ENCODE measurements at places on chromosomes 1 and 21.

GRCh38 chr1:220768126-220768601, 18.5 kb upstream of the MTARC1 start:
- no peak for DNase-seq

DNA sequence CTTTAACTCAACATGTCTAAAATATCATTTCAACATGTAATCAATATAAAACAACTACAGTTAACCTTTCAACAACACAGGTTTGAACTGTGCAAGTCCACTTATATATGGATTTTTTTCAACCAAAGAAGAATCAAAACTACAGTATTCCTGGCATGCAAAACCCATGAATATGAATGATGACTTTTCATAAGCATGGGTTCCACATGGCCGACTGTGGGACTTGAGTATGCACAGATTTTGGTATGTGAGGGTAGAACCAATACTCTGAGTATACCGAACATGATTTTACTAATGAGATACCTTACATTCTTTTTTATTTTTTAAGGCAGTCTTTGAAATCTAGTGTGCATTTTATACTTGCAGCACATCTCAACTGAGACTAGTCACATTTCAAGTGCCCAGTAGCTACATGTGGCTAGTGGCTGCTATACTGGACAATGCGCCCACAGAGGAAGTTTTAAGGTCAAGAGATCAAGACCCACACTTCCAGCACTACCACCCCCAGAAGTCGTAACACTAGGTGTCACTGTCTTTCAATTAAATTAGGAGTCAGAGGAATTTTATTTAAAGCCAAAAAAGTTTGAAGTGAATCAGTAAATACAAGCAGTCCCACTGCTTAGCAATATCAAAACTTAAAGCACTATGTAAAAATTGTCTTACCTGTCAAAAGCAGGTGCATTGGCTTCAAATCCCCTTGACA, 40.0 kb downstream of the SYNJ1 start:
- no peak for DNase-seq

GRCh38 chr1:211735208-211736170, 60.1 kb upstream of the NEK2 start:
- DNase-seq = no peak

DNA sequence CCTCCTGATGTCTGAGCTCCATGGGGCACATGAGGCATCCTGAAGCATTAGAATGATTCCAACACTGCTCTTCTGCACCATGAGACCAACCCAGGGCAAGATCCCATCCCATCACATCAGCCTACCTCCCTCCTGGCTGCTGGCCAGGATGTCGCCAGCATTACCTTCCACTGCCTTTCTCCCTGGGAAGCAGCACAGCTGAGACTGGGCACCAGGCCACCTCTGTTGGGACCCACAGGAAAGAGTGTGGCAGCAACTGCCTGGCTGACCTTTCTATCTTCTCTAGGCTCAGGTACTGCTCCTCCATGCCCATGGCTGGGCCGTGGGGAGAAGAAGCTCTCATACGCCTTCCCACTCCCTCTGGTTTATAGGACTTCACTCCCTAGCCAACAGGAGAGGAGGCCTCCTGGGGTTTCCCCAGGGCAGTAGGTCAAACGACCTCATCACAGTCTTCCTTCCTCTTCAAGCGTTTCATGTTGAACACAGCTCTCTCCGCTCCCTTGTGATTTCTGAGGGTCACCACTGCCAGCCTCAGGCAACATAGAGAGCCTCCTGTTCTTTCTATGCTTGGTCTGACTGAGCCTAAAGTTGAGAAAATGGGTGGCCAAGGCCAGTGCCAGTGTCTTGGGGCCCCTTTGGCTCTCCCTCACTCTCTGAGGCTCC, 11.1 kb upstream of the RASSF5 start:
- DNase-seq = peak; percentile 56

GRCh38 chr1:206482611-206483010, 12.3 kb downstream of the IKBKE start:
- DNase-seq = no peak

DNA sequence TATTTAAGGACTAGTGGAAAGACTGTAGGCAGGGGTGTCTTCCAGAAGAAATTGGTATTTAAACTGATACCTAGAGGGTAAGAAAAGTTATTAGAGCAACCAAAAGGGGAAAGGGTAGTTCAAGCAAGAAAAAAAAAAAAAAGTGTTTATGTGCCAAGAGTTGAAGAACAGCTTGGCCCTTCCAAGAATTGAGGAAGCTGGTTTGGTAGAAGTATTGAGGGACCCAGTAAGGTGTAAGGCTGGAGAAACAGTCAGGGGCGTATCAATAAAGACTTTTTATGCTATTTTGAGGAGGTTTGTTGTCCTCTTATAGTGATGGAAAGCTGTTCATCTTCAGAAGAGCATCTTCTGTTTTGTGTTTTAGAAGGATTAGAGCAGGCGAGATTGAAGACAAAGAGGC, 108.3 kb downstream of the PTPRC start:
- no peak for DNase-seq

GRCh38 chr1:237228421-237228820, 186.4 kb downstream of the RYR2 start:
- DNase-seq = no peak

- DNase-seq = no peak
Measured at GRCh38 chr1:196723325-196724185, 51.1 kb upstream of the CFHR3 start.

DNA sequence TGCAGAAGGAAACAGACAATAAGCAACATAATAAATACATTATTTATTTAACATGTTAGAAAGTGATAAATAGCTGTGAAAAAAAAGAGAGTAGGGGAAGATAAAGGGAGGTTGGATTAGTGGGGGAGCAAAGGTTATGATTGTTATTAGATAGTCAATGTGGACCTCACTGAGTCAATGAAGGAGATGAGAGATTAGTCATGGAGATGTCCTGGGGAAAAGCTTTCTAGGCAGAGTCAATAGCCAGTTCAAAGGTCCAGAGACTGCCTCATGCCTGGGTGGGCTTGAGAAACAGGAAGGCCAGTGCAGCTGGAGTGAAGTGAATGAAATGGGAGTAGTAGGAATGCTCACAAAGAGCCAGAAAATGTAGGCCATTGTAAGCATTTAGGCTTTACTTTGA, 187.1 kb upstream of the CACYBP start:
- no peak for DNase-seq

DNA sequence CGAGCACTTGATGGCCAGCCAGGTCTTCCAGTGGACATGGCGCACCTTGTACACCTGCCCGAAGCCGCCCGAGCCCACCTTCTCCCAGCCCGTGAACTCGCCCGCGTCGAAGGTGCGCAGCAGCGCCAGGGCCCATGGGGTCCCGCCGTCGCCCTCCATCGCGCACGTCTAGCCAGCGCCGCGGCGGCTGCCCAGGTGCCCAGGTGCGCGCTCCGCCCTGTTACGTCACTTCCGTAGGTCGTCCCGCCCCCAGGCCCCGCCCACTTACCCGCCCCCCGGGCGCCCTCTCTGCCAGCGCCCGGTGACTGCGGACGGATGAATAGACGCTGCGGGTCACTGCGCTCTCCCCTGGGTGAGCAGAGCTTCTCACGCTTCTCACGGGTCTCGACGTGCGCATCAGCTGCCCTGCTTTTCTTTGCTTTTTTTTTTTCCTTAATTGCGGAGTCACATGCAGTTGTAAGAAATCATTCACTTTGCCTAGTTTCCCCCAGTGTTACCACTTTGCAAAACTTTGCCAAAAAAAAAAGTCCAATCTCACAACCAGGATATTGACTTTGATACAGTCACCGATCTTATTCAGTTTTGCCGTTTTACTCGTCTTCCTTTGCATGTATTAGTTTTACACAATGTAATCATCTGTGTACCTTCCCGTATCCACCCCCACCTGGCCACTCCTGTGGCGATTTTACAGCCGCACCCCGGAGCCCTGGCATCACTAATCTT, at the start of gene RIPK4:
Gene RIPK4 (minus strand): TSS at position 170 of the 723 bp plus-strand sequence. CDS start 11 bp downstream, at position 159.
- peak; percentile 58 for DNase-seq

- DNase-seq = no peak
Measured at GRCh38 chr1:182173808-182174512, 112.4 kb upstream of the ZNF648 start.
